Vagina (tissue), 2 donors: ENCODE measurements at places on chromosomes 2 and 18. TPM values are rescaled to one million over a fixed set of nuclear protein-coding genes. Genes with fewer than 3 reads are reported as not detected.

Gene NR4A2
- total RNA-seq = 17.2 TPM

DNA sequence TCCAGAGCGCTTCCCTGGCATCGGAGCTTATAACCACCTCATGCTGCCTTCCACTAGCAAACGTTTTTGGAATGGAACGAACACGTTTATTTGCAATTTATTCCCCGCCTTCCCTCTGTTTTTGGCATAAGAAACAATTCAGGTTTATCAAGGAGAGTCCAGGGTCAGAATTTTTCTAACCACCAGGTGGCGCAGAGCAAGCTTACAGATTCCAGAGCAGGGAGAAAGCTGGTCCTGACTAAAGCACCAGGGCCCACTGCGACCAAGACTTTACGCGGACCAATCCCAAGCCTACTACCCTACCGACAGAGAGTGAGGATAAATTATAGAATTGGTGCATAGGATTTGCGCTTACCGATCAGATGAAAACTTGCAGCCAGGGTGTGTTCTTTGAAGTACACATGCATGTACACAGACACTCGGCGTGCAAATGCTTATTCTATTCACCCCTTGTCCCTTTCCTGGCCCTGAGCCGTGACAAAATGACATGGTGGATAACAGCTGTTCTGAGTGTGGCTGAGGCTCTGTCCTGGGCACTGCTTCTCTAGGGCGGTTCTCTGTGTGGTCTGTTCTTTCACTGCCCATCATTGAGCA lies 34.7 kb downstream of the NAPG start:
- no peaks in the 10 kb centered on the region for H3K36me3 ChIP-seq
- peaks cover 10% of the 10 kb centered on the region for H3K4me1 ChIP-seq
- peak overlapping the region; percentile 32 for H3K4me3 ChIP-seq
- H3K27me3 ChIP-seq = no peaks in the 10 kb centered on the region
- no peak for DNase-seq

Gene L3MBTL4
- total RNA-seq = 9.6 TPM

Gene LYG2
- not detected for total RNA-seq

Gene GPBAR1
- 8.1 TPM for total RNA-seq

- no peak overlapping the region for H3K4me3 ChIP-seq
- H3K36me3 ChIP-seq = no peaks in the 10 kb centered on the region
- no peak for DNase-seq
- no peak overlapping the region for H3K27ac ChIP-seq
- H3K27me3 ChIP-seq = no peaks in the 10 kb centered on the region
- H3K4me1 ChIP-seq = no peaks in the 10 kb centered on the region
These were observed 177.4 kb upstream of the CWC22 start for GRCh38 chr2:180184506-180184905.

DNA sequence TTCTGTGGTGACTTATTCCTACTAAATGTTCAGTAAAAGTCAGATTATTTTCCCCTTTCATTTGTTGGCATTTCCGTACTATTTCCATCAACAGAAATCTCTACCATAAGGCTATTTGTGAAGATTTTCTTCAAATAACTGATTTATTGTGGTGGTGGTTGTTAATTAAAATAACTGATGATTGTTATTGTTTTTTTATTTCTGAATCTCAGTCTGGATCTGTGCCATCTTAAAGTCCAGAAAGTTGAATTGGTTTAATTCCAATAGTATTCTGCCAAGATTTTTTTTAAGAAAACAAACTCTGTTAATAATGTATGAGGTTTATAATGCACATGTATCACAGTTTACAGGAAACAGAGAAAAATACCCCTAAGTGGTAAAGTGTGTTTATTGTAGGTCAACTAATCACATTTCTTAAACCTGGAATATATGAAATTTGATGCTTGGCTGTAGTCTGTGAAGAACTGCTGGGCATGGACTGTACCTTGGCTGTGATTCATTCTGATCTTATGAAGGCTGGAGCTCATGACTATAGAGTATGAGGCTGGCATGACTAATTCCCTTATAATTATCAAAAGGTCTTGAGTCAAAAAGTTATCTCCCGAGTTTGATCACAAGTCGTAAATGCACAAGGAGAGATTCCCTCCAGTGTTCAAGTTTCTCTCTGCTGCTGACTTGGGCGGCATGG lies 134.2 kb upstream of the RND3 start:
- peak overlapping the region; percentile 71 for H3K27ac ChIP-seq
- H3K36me3 ChIP-seq = no peaks in the 10 kb centered on the region
- no peak for DNase-seq
- no peaks in the 10 kb centered on the region for H3K27me3 ChIP-seq

Gene LYG1
- not detected for total RNA-seq

DNA sequence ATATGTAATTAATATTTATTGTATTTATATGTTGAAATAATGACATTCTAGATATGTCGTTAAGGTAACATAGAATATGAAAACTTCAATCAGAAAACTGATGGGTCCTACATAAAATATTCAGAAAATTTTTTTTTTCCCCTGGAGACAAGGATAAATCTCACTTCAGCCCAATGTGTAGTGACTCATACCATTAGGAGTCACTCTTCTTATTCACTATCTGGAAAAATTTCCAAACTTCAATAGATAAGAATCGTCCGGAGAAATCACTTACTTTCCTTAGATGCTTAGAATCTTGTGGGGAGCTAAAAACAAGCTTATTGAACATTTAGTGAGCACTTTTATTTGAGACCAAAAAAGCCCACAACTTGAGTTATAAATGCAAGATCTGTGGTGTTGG lies 4.6 kb downstream of the SERPINB13 start:
- DNase-seq = no peak
- H3K4me3 ChIP-seq = no peak overlapping the region
- H3K36me3 ChIP-seq = no peaks in the 10 kb centered on the region
- H3K27me3 ChIP-seq = no peaks in the 10 kb centered on the region

DNA sequence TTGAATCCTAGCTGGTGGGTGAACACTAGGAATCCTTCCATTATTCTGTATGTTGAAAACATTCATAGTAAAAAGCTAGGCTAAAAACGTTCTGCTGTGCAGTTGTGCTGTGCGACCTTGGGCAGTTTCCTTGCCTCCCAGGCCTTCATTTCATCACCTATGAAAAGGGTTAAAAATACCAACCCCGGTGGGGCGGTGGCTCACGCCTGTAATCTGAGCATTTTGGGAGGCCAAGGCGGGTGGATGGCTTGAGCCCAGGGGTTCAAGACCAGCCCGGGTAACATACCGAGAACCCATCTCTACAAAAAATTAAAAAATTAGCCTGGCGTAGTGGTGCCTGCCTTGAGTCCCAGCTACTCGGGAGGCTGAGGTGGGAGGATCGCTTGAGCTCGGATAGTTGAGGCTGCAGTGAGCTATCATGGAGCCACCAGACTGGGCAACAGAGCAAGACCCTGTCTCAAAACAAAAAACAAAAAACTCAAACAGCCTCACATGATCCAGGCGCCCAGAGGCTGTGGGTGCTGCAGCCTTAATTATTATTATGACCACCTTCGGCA lies 2.9 kb upstream of the RRM2 start:
- peak overlapping the region; percentile 58 for H3K4me3 ChIP-seq
- peak overlapping the region; percentile 60 for H3K27ac ChIP-seq
- H3K36me3 ChIP-seq = no peaks in the 10 kb centered on the region
- peaks cover 31% of the 10 kb centered on the region for H3K4me1 ChIP-seq
- H3K27me3 ChIP-seq = peaks cover 6% of the 10 kb centered on the region
- no peak for DNase-seq

DNA sequence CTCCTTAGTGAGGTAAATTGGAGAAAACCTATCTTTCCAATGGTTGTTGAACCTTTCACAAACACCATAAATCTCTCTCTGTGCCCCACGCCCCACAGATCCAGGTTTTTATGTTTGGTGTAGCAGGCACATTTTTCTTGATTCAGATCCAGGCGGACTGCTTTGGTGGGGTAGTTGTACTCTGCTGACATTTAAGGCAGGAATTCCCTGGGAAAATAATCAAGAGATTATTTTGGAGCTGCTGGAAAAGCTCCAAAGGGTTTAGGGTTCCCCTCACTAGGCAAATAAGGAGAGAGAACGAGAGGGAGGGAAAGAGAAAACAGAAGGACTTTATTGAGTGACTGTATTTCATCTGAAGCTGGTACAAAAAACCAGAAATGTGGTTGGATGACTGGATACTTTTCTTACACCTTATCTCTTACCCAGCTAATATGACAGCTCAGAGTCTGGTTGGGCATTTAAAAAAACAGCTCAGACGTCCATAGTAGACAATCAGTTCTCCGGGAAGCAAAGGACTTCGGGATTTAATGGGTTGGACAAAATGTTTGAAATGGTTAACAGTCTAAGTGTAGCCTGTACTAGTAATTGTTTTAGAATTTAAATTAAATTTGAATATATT lies 3.6 kb upstream of the AQP4 start:
- no peak overlapping the region for H3K4me3 ChIP-seq
- no peaks in the 10 kb centered on the region for H3K4me1 ChIP-seq
- no peaks in the 10 kb centered on the region for H3K27me3 ChIP-seq
- no peak for DNase-seq
- H3K27ac ChIP-seq = no peak overlapping the region
